SK-N-DZ (cell line): ENCODE measurements at places on chromosomes 12 and 14.
A peak's percentile ranks its signal among the peaks of the same experiment; 100 is the strongest.

- DNase-seq, result no peak
Measured at GRCh38 chr14:60206249-60206670, 41.1 kb upstream of the DHRS7 start.

GRCh38 chr12:19048943-19049342 lies 80.6 kb upstream of the PLEKHA5 start:
- DNase-seq, result no peak

DNA sequence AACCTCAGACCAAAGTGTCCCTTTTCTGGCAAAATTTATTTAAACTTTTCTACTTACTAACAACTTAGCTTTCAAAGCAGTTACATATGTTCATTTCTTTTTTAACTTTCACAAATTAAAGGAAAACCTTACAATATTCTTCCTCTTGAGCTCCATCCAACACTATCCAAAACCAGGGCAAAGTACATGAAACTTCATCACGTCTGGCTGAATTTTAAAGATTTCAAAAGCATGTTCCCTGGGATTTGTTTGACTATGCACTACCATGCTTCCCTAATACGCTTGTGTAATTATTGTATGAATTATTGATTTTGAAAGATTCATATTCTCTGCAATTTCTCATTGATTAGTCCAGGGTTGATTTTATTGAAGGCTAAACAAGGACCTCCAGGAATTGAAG lies 343.1 kb upstream of the TMPO start:
- no peak for DNase-seq

GRCh38 chr12:120012067-120012621 lies 23.1 kb downstream of the BICDL1 start:
- DNase-seq, result peak; percentile 70

DNA sequence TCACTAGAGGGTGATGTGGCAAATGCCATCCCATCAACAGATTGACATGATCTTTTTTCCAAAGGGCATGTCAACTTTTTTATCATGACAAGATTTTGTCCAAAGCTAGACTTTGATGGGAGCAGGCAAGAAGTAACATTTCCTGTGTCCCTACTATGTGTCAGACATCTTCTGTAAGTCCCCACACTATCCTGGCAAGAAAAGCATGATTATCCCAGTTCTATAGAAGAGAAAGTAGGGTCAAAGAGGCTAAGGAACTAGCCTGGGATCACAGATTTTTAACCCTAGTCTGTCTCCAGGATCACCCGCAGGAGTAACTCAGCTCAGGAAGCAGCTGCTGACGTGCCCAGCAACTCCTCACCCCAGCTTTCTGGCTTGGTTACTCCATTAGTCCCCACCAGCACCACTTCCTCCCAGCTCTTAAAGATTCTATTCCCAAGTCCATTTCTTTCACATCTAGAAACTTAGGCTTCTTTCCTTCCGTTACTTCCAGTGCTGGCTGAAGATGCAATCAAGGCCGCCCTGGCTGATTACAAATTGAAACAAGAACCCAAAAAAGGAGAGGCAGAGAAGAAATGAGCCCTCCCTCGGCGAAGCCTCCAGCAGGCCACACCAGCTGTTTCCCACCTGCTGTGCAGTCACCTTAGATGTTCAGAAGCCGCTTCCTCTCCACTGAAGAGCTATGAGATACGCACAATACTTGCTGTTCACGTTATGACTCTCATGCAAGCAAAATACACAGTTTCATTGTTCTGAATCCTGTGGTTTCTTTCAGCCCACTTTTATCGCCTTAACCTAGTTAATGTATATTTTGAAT lies 6.2 kb downstream of the ISCU start:
- no peak for DNase-seq

- no peak for DNase-seq
Measured at GRCh38 chr14:55514819-55515490, 65.1 kb upstream of the KTN1 start.

DNA sequence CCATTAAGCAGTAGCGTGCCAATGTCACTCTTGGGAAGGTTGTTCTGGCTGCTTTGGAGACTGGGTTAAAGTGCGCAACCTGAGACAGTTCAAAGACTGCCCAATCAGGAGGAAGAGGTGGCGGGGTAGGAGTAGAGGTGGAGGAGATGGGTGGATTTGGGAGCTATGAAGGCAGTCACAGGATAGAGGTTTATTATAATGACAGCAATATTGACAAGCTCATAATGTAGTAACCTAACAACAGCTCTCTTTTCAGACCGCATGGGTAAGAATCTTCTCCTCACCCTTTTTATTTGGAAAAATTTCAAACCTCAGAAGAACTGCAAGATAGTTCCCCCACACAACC lies 5.3 kb upstream of the PSMD9 start:
- DNase-seq, result no peak

DNA sequence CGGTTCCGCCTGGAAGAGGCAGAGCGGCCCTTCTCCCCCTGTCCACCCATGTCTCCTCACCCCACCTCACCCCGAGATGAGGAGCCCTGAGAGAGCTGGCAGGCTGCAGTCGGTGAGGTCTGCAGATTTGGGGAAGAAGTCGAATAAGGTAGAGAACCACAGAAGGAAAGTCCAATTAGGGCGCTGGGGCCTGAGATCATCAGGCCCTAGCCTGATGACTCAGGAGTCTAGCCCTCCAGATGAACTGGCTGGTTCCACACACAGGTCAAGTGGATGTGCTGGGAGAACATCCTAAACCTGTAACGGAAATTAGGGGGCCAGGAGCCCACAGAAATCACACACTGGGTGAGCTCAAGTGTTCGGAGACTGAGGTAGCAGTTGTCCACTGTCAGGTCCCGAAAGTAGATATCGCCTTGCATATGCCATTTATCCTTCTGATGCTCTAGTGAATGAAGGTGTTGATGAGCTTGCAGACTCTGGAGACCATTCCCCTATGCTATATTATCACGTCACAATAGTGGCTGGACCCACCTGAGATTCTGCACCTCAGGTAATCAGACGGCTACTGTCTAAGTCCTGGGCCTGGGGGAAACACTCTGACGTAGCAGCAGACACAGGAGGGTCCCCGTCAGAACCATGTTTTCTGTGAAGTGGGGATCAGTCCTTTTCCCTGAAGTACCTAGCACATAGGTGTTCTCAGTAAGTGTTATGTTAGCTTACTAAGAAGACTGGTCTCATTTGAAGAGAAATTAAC lies 886 bp upstream of the METTL17 start:
- no peak for DNase-seq

DNA sequence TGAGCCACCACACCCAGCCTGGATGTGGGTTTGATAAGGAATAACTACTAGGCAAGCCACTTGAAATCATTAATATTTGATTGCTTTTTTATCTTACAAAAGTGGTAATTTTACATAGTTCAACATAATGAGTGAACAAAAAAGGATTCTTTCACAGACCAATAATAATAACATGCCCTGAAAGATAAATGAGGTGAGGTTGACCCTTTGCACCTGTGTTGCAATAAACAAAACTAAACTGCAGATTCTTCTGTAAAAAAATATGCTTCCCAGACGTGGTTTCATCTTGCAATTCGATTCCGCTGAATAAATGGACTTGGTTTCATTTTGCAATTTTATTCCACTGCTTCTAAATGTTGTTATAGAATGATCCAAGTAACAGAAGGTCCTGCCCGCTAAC lies 1514.9 kb upstream of the TMEM132C start:
- no peak for DNase-seq

DNA sequence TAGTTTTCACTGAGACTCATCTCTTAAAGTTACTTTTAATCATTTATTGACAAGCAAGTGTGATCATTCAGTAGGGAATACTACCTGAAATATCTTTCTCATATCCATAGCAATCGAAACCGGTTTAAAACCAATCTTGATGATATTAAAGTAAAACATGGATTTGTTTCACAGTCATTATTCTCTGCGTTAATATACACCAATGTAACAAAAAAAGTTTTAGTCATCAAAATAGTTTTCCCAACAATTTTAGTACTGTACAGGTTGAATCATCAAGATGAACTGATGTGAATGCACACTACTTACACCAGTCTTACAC lies 137.0 kb upstream of the KRAS start:
- no peak for DNase-seq

DNA sequence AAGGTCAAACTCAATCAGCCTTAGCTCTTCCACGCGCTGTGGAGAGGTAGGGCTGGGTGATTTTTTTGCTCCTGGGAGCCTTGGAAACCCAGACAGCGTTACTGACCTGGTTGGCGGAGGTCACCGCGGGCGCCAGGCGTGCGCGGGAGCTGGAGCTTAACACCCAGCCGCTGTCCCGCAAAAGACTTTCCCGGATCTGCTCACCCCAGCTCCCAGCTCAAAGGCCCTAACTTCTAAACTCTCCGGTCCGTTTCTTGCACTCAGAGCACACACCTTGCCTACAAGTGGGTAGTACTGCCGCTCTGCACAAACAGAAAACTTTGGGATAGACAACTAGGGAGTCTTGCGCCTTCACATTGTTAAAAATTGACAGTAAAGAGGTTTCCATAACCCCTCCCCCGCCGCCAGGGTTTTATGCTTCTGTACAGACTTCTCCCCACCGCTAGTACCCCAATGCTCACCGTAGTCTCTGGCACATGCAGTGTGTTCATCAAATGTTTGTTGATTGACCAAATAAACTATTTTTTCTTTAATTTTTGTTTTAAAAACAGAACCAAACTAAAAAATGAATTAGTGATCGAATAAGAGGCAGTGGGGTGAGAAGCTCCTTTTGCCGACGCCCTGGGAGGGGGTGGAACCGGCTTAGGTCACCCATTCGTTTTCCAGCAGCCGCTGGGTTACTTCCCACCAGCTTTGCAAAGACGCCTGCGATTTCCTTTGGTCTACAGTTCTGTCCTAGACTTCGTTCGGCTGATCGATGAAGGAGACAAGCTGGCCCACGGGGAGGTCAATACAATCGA lies 12.7 kb upstream of the TBX3 start:
- no peak for DNase-seq

DNA sequence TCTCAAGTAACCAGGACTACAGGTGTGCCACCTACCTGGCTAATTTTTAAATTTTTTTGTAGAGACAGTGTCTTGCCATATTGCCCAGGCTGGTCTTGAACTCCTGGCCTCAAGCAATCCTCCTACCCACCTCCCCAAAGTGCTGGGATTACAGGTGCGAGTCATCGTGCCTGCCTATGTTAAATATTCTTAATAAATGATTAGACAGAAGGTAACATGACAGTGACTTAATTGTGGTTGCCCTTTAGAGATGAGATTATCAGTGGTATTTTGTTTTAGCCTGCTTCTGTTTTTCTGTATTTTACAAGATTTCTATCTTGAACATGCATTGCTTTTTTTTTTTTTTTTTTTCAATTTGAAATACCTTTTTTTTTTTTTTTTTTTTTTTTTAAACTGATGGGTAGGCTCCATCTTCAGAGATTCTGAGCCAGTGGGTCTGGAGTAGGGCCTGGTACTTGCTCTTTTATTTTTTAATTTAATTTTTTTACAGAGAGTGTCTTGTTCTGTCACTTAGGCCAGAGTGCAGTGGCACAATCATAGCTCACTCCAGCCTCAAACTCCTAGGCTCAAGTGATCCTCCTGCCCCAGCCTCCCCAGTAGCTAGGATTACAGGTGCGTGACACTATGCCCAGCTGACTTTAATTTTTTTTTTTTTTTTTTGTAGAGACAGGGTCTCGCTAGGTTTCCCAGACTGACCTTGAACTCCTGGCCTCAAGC lies 88.4 kb downstream of the BORCS5 start:
- DNase-seq, result no peak

DNA sequence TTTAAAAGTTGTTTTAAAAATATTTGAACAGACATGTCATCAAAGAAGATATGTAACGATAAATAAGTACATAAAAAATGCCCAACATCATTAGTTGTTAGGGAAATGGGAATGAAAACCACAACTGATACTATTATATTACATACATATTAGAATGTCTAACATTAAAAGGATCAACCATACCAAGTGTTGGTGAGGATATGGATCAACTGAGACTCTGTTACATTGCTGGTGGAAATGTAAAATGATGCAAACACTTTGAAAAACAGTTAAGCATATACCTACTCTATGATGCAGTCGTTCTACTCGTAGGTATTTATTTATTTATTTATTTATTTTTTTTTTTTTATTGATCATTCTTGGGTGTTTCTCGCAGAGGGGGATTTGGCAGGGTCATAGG lies 149.7 kb downstream of the BRMS1L start:
- no peak for DNase-seq

DNA sequence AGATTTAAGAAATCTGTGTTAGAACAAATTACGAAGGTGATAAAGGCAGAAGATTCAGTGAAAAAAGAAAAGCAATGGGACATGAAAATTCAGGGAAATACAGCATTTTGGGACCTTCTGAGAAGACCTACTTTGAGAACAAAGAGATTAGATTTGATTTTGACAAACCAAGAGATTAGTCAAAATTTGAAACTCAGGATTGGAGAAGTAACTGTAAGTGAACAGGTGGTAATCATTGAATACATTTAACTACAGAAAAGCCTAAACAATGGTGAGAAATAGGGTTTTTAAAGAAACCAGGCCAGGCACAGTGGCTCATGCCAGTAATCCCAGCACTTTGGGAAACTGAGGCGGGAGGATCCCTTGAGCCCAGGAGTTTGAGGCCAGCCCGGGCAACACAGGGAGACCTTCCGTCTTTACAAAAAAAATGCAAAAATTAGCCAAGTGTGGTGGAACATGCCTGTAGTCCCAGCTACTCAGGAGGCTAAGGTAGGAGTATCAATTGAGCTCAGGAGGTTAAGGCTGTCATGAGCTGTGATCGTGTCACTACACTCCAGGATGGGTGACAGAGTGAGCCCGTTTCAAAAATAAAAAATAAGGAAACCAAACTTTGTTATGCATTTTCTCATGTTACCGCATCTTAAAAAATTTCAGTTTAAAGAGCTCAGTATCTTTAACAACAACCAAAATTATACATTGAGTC lies 8.9 kb upstream of the SAV1 start:
- no peak for DNase-seq

DNA sequence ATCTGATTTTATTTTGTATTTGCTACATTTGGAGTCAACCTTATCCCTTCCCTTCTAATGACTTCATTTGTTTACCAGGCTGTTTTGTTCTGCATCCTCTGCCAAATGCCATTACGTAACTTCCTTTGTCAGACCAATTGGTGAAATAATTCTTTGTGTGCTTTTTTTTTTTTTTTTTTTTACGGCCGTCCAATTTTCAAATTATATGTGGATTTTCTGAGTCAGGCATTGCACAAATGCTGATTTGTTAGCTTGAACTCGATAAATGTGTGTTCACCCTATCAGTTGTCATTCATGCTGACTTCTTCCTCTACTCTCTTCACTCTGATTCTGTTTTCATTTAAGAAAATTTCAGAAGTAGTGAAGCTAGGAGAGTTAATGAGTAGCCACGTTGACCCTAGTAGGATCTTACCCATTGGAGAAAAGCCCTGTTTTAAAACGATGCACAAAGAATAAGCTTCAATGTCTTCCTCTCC lies 386.2 kb downstream of the DIO2 start:
- no peak for DNase-seq

GRCh38 chr12:104665296-104665695 lies 208.5 kb downstream of the CHST11 start:
- DNase-seq, result no peak

DNA sequence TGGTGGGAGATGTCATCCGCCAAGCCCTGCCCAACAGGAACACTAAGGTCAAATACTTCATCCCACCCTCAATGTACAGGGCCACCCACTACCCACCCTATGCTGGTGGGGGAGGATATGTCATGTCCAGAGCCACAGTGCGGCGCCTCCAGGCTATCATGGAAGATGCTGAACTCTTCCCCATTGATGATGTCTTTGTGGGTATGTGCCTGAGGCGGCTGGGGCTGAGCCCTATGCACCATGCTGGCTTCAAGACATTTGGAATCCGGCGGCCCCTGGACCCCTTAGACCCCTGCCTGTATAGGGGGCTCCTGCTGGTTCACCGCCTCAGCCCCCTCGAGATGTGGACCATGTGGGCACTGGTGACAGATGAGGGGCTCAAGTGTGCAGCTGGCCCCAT lies 3.5 kb downstream of the B3GNT4 start:
- no peak for DNase-seq
